ENCODE measurements at places on chromosomes 12 and 14.

GRCh38 chr12:51217133-51217967 is 512 bp downstream of the POU6F1 start:
- peak; percentile 9 for DNase-seq

GRCh38 chr12:26535826-26536225 is 297.2 kb downstream of the ITPR2 start:
- DNase-seq, result no peak

DNA sequence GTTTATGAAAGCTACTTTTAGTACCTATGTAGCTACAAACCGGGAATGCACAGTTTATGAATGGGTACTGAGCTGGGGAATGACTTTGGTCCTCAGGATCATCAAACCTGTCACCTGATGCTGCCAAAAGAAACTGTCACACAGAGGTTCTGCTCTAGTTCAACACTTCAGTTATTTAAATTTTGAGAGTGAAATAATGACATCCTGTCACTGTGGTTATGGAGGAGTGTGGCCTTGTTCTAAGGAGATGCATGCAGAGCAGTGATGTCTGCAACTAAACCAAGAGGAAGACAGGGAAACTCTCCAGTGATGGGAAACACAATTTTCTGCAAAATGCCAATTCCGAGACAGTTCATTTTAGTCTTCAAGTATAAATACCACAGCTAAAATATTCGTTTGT is 4.8 kb upstream of the AEBP2 start:
- no peak for DNase-seq

DNA sequence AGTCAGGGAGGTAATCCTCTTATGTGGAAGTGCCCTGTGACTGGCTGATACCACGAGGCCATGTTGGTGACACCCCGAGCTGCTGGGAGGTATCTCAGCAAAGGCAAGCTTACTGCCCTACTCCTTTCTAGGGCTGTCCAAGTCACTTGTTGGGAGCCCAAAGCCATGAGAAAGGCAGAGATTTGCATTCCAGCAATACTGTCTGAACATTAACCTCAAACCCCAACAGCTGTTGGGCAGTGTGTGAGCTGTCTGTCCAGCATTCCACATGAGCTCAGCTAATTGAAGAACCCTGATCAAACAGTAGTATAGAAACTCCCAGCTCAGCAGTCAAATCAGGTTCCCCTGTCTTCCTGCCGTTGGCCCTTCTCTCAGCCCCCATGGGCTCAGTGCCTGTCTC is 9.2 kb downstream of the ABHD4 start:
- no peak for DNase-seq

DNA sequence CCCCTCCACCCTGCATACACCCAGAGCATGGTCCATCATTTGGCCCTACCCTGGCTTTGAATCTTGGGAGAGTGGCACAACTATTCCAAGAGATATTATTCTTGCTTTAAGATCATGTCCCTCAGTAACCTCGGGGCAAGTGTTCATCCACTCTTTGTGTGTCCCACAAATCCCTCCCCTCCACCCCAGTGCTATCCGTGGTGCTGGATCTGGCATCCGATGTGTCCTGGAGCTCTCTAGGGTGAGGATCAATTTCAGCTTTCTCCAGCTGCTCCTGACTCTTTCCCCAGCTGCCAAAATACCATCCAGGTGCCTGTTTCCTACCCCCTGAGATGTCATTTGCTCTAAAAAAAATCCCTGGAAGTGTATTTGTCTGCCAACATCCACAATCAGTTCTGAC is 64.8 kb upstream of the CMKLR1 start:
- no peak for DNase-seq

- DNase-seq, result no peak
These were observed 66.0 kb upstream of the CPSF6 start for GRCh38 chr12:69173368-69173767.

DNA sequence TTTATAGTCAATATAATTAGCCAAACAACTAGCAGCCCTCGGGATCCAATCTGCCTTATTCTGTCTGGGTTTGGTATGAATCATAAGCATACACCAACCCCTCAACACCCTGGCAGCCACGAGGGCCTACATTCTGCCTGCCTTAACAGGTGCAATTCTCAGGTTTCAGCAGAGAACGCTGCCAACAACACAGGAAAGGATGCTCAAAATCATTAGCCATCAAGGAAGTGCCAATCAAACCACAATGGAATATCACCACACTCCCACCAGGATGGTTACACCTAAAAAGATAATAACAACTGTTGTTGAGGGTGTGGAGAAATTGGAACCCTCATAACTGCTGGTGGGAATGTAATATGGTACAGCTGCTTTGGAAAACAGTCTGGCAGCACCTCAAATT is 122.8 kb downstream of the TTC7B start:
- DNase-seq, result no peak

- no peak for DNase-seq
These were observed 162.5 kb downstream of the C12orf50 start for GRCh38 chr12:87866578-87867292.

DNA sequence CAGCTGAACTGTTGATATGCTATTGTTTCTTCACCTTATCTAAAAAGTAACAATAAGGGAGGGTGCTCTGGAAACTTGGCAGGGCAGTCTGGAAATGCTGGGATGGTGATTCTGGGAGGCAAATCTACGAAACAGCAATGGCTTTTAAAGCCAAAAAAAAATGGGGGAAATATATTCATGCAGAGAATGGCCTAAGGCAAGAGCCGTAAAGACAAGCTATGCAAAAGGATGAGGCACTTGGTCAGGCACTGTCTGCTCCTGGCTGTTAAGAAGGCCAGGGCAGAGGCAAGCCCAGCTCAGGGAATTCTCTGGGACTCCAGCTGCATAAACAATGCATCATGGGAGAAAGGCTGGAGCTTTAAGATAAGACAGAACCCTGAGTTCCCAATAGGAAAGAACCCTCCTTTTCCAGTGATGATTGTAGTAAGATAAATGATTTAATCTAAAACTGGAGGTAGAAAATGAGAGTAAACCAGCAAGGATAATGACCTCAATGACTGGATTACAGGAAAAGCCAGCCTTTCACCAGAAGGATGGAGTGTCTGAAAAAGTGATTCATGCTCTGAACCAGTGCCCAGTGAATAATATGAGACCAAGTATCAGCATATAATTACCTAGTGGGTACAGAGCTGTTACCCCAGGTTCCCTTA is 46.0 kb downstream of the ITPR2 start:
- no peak for DNase-seq

GRCh38 chr12:106745181-106745745 is 29.2 kb upstream of the RIC8B start:
- no peak for DNase-seq

GRCh38 chr12:54430471-54431069 is 11.5 kb upstream of the ITGA5 start:
- DNase-seq, result no peak

DNA sequence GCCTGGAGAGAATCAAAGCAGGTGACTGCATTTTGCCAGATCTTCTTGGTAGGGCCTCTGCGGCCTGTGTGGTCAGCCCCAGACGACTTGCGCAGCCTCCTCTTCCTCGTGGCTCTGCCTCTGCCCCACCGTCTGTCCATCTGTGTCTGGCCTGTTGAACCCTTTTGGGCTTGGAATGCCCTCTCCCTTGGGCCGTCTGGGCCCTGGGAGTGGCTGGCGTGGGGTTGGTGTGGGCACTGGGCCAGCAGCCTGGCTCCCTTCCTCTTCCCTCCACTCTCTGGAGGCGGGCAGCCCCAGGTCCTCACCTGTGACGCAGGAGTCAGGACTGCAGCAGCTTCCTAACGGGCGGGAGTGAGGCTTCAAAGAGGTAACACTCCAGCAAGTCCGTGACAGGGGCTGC is 9.7 kb upstream of the CCDC197 start:
- DNase-seq, result no peak

- no peak for DNase-seq
These were observed 172.3 kb downstream of the DUSP6 start for GRCh38 chr12:89179983-89180382.

- no peak for DNase-seq
These were observed 74.3 kb downstream of the FAR2 start for GRCh38 chr12:29223426-29223825.

- DNase-seq, result no peak
These were observed 52.1 kb downstream of the RIN3 start for GRCh38 chr14:92565718-92566115.

DNA sequence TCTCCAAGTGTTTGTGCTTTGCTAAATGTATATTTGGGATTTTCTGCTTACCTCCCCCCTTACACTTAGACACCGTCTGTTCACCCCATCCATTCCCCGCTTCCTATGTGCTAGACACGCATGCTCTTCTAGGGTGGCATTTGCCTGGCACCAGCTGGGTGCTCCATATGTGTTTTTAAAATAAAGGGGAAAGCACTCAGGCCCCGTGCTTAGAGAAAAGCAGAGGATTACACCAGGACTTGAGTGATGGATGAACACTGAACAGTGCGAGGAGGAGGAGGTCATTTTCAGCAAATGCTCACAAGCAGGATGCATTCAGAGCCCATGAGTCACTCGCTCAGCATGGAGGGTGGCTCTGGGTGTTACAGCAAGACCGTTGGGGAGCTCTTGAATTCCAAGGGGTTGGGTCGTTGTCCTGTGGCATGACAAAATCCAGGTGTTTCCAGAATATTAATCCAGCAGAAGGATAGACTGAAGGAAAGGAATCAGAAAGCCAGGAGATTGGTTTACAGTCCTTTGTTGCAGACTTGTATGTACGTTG is 2.9 kb upstream of the BDKRB1 start:
- DNase-seq, result no peak

- no peak for DNase-seq
These were observed 19.1 kb upstream of the COL2A1 start for GRCh38 chr12:48023386-48023785.

GRCh38 chr12:6547987-6548386 is 7.9 kb downstream of the IFFO1 start:
- no peak for DNase-seq

DNA sequence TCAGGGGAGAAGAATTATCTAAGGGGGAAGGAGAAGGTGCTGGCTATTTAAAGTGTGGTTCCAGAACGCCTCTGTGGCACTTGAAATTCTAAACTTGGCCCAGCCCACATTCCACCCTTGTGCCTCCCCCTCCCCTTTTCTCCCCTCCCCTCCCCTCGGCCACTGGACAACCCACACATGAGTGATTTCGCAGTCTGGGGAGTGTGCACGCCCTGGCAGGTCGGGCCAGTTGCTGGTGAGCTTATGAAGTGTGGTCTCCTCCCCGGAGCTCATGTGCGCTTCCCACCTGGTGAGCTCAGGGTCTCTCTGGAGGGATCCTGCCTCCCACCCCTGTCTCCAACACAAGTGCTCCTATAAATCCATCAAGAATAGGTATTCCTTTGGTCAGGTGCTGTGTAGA is at the start of gene SLC6A13:
TSS of gene SLC6A13 (minus strand) at position 20 of the 400 bp plus-strand sequence. CDS start 2,784 bp downstream, outside the sequence.
- DNase-seq, result no peak

- no peak for DNase-seq
These were observed 63.8 kb downstream of the TNFAIP2 start for GRCh38 chr14:103186909-103187586.

DNA sequence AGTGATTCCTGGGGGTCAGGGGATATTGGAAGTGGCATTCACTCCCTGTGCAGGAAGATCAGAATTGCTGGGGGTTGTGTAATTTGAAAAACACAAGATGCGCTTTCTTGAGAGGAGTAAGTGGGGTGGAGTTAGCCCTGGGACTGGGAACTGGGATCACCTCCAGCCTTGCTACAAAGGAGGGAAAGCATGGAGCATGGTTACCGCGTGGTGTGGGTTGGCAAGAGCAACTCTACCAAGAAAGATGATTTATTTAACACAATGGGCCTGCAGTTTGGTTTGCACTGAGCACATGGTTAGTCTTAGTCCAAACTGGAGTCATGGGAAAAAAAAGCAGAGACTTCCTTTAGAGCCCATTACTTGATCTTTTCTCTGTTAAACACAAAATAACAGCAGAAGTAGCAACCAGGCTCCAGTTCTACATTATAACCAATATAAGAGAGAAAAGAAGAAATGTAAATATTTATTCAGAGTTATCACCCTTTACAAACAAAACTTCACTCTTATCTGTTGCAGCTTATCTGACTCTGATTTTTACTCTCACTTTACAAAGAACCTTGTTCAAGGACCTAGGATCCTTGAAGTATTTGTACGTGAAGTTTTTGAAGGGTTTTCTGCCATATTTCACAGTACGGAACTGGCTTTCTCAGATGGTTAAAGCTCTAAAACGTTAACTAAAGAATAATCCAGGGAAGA is 2.1 kb upstream of the NIN start:
- DNase-seq, result no peak
